ENCODE measurements at places on chromosomes 12 and 14.

DNA sequence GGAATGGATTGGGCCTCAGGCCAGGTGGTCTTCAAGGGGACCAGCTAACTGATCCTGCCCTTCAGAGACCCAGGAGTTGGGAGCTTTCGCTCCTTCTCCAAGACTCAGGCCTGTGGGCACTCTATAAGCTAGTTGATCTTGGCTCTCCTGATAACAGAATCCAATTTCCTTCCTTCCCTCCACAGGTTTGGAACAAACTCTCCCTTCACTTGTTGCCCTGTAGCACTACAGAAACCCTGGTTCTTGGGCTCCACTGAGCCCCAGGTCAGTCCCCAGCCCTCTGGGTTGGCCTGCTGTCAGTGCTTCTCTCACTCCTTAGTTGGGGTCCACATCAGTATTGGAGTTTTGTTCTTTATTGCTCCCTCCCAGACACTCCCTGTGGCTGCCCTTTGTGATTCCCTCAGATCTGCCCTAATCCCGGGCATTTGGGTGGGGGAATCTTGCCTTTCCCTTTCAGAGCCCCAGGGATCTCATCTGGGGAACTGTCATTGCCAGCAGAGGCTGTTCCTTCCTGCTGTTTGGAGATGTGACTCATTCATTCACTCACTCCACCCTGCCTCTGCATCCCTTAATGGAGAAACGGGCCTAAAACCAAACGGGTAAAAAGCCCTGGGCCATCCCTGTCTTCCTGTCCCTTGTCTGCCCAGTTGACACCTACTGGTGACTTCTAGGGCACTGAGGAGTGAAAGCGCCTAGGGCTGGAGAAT is 4.4 kb upstream of the GPD1 start:
- DNase-seq: no peak

GRCh38 chr12:16766736-16767135 is 160.8 kb upstream of the LMO3 start:
- no peak for DNase-seq

DNA sequence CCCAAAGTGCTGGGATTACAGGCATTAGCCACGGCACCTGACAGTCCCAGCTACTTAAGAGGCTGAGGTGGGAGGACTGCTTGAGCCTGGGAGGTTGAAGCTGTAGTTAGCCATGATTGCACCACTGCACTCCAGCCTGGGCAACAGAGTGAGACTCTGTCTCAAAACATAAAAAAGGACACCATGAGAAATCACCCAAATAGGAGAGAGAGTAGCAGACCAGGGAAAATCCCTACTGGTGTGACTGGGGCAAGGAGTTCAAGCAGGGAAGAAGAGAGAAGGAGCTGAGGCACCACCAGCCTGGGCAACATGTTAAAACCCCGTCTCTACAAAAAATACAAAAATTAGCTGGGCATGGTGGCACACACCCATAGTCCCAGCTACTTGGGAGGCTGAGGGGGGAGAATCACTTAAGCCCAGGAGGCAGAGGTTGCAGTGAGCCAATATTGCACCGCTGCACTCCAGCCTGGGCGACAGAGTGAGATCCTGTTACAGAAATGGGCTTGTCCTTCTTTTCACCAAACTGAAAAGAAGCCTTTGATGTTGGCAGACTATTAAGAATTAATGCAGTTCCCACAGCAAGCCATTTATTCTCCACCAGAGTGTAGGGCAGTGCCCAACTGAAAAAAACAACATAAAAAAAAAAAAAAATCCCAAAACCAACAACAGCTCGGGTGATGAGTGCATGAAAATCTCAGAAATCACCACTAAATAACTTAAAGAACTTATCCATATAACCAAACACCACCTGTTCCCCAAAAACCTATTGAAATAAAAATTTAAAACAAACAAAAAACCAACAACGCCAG is 4.5 kb upstream of the SRSF9 start:
- no peak for DNase-seq

DNA sequence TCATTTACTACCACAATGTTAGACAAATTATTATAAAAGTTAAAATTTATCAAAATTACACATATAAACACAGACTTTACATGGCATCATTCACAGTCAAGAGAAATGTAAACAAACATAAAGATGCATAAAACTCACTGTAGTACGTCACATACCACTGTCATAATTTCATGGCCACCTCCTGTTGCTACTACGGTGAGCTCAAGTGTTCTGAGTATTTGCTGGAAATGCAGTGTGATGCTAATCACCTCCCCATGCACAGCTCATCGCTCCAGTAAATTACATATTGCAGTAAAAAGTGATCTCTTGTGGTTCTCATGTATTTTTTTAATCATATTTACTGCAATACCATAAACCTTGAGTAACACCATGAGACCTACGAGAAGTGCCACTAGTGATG is 247.7 kb upstream of the SFSWAP start:
- DNase-seq: no peak

DNA sequence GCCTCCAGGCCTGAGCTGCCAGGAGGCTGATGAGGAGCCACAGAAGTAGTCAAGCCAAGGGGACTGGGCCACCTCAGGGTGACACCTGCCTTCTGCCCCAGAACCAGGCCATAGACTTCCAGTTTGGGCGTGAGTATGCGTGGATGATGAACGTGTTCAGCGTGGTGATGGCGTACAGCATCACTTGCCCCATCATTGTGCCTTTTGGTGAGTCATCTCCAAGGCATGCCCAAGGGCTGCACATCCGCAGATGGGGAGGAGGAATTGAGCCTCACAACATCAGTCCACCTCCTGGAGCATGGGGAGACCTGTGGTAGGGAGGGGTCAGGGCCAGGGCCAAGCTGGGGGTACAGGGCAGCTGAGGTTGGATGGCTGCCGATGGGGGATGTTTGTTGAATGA is 22.3 kb downstream of the NGB start:
- DNase-seq: no peak

GRCh38 chr12:122946690-122947341 is 19.4 kb downstream of the ABCB9 start:
- DNase-seq: peak; percentile 67

DNA sequence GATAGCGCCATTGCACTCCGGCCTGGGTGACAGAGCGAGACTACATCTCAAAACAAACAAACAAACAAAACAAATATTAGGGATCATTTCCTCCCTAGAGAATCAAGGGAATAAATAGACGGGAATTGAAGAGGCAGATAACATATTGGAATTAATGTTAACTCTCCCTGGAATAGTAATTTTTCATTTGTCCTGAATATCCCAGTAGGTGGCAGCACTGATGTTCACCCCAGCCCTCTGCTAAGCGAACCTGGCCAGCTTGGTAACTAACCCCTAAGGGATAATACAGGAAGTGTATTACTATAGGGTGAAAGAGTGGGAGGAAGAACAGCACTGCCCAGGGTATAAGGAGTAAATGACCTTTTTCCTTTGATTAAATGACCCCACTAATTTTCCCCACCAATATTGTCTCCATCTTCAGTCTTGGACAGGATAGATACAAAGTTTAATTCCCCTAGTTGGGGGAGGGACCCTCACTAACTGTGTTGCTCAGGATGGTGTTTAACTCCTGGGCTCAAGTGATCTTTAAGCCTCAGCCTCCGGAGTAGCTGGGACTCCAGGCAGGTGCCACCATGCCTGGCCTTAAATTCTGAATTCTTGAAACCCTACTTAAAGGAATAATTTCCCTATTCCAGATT is 40.5 kb downstream of the SLC2A14 start:
- DNase-seq: no peak

GRCh38 chr14:29773990-29774389 is 153.7 kb downstream of the PRKD1 start:
- no peak for DNase-seq

DNA sequence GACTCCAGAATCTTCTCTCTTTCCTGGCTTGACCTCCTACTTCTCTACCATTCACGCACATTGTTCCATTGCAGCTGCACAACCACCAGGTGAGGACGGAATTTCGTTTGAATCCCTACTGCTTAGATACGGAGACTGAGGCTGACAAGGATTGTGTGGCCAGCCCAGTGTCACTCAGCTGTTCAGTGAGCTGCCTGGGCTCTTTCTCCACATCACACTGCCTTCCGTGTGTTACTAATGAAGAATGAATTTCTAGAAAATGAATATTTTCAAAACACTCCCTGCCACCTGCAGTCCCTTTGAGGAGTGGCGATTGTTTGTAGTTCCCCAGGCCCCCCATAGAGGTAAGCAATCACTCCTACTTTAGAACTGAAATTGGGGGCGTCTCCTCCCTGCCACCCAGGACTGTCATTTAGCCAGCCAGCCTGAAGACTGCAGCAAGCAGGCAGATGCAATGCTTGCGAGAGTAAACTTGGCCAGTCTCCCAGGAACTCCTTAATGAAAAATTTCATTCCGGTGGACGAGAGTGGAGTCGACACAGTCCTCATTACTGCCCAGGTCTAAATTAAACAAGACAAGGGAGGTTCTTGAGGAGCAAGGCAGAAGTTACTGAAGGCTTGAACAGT is 239.7 kb downstream of the SLC41A2 start:
- DNase-seq: no peak

- DNase-seq: no peak
These were observed 5.0 kb downstream of the BDKRB1 start for GRCh38 chr14:96261053-96261452.

- no peak for DNase-seq
These were observed 100.1 kb downstream of the PAH start for GRCh38 chr12:102816816-102817434.

GRCh38 chr12:104220931-104221330 is 5.4 kb downstream of the TXNRD1 start:
- DNase-seq: peak; percentile 16

DNA sequence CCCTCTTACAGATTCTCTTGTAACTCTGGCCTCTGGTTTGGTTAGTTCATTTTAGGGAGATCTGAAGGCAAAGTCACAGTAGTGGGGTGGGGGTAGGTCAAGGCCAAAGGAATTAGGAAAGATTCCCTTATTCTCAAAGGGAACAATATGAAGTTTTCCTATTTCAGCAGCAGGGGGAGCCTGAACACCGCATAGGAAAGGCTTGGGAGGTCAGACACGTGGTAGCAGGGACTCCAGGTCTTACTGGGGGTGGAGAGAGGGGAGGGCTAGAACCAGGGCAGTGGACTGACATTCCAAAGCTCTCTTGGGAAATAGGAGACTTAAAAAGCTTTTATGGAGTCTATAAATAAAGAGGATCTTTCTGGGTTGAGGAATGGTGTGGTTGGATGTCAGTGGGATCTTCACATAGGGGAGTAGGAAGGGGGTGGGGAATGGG is 1.3 kb downstream of the ZC3H10 start:
- peak; percentile 51 for DNase-seq

DNA sequence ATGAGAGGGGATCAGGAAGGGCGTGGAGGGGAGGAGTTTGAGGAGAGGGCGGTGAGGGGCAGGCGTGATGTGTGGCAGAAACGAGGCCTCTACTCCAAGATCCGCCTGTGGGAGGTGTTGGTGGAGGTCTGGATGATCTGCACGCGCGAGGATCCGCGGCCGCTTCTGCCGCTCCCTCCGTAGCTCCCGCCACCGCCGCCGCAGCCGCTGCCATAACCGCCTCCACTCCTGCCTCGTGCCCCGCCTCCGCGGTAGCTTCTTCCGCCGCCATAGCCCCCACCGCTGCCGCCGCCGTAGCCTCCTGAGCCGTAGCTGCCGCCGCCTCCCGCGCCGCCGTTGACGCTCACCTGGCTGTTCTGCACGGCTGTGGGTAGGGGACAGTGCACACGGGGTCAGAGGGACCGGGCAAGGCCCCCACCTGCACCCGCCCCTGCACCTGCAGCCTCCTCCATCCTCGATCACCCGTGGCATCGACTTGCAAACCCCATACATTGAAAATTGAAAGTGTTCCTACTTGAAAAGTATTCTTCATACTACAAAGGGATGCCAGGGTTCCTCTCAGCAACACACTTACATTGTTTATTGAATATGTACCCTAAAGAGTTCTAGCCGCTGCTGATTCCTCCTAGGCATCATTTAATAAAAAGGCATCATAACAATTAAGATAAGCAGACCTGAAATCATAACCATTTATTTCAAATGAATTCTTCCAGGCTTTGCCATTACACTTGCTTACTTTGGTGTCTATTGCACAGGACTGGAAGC is 11.1 kb upstream of the KRT1 start:
- DNase-seq: peak; percentile 43

DNA sequence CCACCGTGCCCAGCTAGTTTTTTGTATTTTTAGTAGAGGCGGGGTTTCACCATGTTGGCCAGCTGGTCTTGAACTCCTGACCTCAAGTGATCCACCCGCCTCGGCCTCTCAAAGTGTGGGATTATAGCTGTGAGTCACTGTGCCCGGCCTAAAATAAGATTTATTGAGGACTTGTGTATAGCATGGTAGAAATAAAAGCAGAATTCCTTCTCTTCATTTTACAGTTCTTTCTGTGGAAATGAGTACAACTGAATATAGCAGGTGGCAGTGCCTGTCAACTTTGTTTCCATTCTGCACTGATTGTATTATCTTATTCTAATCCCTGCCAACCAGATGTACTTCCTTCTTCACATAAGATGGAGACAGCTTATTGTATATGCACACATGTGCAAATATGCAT is 41.0 kb downstream of the DIP2B start:
- no peak for DNase-seq

- DNase-seq: no peak
These were observed 105.5 kb downstream of the GPATCH2L start for GRCh38 chr14:76257111-76257803.

DNA sequence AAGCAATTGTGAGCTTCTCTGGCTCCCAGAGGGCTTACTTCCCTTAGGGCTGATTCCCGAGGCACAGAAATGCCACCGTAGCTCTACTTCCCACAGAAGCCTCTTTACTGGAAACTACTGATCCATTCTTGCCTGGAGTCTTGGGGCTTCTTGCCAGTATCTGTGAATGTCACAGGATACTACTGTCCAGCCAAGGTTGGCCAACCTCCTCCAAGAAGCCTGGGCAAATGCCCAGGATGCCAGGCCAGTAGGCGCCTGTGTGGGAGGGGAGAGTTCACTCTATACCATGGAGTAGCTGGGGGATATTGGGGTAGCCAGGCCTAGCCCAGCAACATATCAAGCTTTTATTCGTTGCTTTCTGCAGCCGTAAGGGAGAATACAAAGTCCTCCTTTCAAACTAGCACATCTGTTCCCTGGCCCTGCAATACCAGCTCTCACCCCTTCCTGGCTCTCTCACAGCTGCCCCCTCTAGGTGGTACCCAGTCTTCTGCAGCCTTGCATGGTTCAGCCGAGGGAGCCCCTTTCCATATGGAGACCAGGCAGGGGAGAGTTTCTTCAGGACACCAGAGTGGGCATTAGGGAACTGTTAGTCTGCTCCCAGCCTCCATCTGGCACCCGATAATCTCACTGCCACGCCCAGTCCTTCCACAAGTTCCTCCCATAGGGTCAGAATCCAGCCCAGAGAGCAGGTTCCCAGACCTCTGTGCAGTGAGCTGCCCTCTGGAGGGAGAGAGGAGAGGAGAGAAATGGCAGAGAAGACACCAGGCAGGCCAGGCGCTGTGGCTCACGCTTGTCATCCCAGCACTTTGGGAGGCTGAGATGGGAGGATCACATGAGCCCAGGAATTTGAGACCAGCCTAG is 24.3 kb upstream of the PLEK2 start:
- DNase-seq: no peak

DNA sequence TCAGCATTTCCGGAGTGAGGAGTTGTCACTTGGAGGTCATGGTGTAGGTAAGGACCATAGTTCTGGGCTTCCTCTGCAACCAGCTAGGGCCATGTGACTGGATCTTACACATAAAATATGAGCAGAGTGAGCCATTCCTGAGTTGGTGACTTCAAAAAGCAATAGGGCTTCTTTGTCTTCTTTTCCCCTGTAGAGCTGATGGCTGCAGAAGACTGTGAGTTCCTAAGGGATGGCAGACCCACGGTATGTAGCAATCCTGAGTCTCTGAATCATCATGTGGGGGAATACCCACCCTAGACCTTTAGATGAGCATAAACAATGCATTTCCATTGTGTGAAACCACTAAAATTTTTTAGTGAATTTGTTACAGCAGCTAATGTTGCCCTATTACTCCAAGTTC is 151.1 kb upstream of the TBX3 start:
- DNase-seq: no peak
